Right cardiac atrium (tissue), 5 donors: ENCODE measurements at places on chromosomes 1 and 21. TPM values are rescaled to one million over a fixed set of nuclear protein-coding genes. Genes with fewer than 3 reads are reported as not detected.

Gene SPATA46
- not detected for total RNA-seq

Gene LRRC39
- 72.7 TPM for total RNA-seq

Gene VANGL1
- total RNA-seq: 7.5 TPM

Gene HMGN1
- 84.6 TPM for total RNA-seq

Gene SYPL2
- 11.3 TPM for total RNA-seq

Gene CD84
- 5.2 TPM for total RNA-seq

Gene BRDT
- total RNA-seq: not detected

Gene RGS1
- total RNA-seq: 2.6 TPM

Gene AIRE
- total RNA-seq: 0.14 TPM

Gene GRHL3
- 0.85 TPM for total RNA-seq

Gene VHLL
- not detected for total RNA-seq

Gene BRINP3
- 27.0 TPM for total RNA-seq

Gene SEC16B
- total RNA-seq: 3.5 TPM

Gene TSPEAR
- 1.2 TPM for total RNA-seq

Gene RXRG
- total RNA-seq: 3.6 TPM

Gene ZNF593OS
- not detected for total RNA-seq

Gene ECM1
- 46.8 TPM for total RNA-seq

- no peak for DNase-seq
Observed at GRCh38 chr1:202084791-202085681, 37.7 kb upstream of the GPR37L1 start.

DNA sequence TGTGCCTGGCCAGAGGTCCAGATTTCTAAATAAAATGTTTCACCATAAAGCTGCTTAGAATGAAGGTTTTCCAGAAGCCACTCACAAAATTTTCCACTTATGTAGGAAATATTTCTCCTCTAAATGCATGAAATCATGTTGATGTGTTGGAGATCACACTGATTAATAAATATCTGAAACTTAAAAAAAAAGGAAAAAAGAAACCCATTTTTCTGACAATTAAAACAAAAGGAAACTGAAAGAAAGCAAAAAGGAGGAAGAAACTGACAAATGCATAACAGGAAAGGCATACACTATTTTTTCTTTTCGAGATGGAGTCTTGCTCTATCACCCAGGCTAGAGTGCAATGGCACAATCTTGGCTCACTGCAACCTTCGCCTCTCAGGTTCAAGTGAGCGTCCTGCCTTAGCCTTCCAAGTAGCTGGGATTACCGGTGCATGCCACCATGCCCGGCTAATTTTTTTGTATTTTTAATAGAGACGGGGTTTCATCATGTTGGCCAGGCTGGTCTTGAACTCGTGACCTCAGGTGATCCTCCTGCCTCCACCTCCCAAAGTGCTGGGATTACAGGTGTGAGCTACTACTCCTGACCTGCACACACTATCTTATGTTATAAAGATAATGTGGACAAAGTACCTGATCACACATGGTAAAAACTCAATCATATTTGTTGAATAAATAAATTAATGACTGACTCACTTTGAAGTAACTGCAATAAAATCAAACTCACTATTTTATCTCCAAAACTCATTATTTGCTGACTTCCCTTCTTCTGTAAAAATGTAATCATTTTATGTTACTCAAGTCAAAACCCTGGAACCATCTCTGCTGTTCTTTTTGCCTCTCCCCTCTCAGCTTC lies 149.8 kb upstream of the NR5A2 start:
- no peak for DNase-seq

DNA sequence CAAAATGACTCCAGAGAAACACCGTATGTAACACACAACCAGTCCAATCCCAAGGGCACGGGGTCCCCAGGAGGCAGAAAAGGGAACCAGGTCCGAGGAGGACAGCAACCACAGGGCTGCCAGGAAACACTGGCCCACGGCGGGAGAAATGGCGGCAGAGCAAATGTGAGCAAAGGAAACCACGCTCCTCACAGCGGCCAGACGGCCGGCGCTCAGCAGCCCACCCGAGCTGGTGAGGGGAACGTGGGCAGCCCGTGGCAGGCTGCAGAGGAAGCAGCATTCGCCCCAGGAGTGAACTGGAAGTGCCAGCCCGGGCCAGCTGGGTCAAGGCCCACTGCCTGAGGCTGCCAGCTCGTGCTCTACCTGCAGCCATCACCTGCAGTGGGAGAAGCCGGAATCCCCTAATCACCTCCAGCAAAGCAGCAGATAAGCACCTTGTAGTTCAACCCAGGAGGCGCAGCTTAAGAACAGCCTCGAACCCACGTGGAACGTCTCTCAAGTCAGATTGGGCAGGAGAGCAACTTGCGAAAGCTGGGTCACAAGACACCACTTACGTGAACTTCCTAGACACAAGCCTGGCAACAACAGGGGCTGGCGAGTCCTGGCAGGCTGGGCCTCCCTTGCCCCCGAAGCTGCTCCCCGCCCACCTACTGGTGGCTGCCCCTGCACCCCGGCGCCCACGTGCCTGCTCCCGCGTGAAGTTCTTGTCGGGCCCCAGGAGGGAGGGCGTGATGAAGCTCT lies 6.7 kb downstream of the SLC19A1 start:
- DNase-seq: peak; percentile 21

- peak; percentile 87 for DNase-seq
Observed at GRCh38 chr1:12619792-12620487, 1.9 kb upstream of the DHRS3 start.

GRCh38 chr21:22096314-22096713 lies 1098.1 kb downstream of the NCAM2 start:
- no peak for DNase-seq

DNA sequence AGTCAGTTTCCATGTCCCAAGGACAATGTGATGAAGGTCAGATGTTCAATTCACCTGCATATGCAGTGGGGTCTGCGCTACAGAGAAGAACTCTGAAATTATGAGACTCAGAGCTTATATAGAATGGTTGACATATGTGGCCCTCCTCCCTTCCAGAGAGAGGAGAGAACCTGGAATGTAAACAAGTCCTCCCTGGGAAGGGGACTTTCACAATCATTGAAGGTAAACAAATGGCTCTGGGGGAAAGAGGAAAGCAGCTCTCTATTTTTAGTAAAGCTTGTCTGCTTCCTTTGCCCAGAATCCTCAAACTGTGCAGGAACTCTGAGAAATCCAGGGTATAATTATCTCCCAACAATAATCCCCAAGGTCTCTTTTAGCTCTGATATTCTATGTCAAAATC lies 9.8 kb downstream of the OVGP1 start:
- DNase-seq: no peak

DNA sequence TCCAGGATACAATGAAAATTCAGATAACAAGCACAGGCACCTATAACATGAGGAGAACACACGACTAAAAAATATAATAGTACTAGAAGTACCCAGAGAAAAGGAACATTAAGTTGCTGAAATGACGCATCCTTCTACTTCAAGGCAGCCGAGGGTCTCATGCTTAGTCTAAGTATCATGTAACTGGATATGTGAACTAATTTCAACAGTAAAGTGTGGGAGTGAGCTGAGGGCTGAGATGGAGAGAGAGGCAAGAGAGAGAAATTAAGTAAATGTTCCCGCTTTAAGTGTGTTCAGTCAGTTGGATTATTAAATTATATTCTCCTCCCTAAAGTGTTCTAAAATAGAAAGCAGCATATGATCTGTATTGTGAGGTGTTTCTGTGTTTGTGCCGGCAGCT lies 152.2 kb upstream of the KRTAP19-8 start:
- DNase-seq: no peak

DNA sequence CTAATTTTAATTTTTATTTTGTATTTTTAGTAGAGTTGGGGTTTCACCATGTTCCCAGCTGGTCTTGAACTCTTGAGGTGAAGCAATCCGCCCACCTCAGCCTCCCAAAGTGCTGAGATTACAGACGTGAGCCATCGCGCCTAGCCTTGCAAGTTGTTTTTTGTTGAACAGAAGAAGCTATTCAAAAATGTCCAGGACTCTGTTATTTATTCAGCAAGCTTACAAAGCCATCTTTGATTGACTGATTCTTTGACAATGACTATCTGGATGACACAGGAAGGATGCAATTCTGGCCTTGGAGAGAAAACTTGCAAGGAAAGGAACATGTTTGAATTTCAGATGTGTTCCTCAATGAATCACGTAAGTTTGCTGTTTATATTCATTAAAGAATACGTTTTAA lies 63.5 kb downstream of the MAP3K7CL start:
- DNase-seq: no peak

GRCh38 chr21:21715266-21715969 lies 717.2 kb downstream of the NCAM2 start:
- no peak for DNase-seq

DNA sequence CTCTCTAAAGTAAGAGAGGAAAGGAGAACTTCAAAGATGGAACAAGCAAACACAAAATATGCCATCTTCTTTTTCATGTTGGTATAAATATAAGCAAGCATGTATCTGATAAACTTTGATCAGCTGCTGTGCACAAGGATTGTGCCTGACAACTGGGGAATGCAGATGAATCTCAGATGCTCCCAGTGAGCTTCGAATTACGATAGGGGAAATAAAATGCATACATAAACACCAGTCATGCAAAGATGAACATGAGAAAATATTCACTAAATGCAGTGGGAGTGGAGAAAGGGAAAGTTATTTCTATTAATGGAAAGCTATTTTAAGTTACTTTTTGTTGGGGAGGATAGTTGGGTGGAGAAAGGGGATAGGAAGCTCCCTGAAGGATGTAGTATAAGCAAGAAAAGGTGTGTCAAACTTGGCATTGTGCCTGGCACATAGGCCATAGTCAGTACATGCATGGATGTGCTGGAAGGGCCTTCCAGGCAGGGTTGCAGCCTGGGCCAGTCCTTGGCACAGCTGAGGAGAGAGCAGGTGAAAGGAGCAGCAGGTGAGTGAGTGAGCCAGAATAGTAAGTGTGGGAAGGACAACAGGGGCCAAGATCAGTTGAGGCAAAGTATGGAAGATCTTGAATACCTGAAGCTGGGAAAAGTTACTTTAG lies 57.8 kb upstream of the PGD start:
- no peak for DNase-seq

DNA sequence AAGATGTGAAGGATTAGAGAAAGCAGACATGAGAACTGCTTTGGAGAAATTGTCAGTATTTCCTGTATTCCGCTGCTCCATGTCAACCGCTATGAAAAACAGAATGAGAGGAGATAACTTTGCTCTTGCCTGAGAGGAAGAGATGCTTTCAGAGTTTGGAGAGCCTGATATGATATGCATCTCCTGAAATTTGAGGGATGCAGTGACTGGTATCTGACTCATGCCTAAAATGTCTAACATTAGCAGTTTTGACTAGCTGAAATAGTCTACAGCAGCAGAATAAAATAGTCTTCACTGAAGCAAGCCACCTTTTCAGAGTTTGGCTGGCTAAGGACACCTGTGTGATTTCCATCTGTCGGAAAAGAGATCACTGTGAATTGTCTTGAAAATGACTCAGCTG lies 165.8 kb upstream of the LRRC7 start:
- DNase-seq: no peak

- peak; percentile 89 for DNase-seq
Observed at GRCh38 chr1:161185282-161185682, 8.0 kb upstream of the B4GALT3 start.

DNA sequence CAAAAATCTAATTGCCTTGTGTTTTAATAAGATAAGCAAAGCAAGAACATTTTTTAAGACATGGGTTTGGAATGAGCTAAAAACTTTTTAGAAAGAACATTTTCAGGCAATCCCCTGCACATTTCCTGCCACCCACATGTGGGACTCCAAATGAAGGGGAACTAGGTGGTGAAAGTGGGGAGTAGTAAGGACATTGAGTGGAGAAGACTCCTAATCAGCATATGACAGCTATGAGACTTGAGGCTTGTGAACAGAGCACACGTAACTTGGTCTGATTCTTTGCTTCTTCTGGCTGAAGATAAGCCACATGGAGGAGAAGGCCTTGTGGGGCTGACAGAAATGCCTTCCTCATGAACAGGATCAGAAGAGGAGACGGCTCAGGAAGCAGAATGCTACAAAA lies 50.3 kb downstream of the FCER1A start:
- no peak for DNase-seq

DNA sequence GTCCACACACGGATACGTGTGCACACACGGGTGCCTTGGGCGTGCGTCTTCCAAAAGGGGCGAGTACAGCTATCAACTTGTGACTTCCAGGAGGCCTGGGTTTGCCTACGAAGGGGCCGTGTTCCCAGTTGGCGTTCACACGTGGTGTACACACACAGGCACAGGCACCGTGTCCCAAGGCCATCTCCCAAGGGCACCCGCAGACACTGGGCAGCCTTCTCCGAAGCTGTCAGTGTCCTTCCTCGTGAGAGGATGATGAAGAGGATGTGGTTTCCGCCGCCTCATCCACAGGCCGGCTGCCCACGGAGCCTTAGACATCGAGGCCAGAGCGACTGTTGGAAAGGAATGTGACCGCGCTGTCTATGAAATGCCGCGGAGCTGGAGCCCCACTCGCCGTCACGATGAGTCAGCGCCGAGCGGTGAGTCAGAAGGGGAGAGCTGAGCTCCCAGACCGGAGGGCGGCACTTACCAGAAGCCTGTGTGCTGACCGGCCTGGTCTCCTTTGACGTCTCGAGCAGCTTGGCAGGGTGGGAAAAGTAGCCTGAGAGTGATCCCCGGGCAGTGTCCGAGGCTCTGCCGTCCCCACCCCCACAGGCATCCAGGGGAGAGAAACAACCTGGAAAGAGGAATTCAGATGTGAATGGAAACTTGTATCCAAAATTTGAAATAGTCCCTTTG lies 141.4 kb upstream of the ARHGEF16 start:
- peak; percentile 97 for DNase-seq

GRCh38 chr1:8152731-8153702 lies 126.9 kb upstream of the ERRFI1 start:
- no peak for DNase-seq
